Thymus (tissue), 14 donors: ENCODE measurements at places on chromosomes 16 and 17. TPM values are rescaled to one million over a fixed set of nuclear protein-coding genes. Genes with fewer than 3 reads are reported as not detected.

G6PC1 gene
- total RNA-seq: 0.05 TPM

C1QTNF1 gene
- total RNA-seq: 2.2 TPM

RNF222 gene
- total RNA-seq: not detected

EME1 gene
- total RNA-seq: 7.7 TPM

P4HB gene
- 210 TPM for total RNA-seq

NEUROD2 gene
- not detected for total RNA-seq

CPNE7 gene
- 12.8 TPM for total RNA-seq

IRX3 gene
- 0.85 TPM for total RNA-seq

CES5A gene
- 0.09 TPM for total RNA-seq

TRPV3 gene
- 0.38 TPM for total RNA-seq
